ENCODE measurements at places on chromosomes 7 and 10. TPM values are rescaled to one million over a fixed set of nuclear protein-coding genes. Genes with fewer than 3 reads are reported as not detected.

The HECW1 gene
- total RNA-seq = 0.32 TPM

The LBX1 gene
- total RNA-seq = not detected

The TRIM73 gene
- 0.72 TPM for total RNA-seq

The GPR26 gene
- total RNA-seq = not detected

The NKX1-2 gene
- not detected for total RNA-seq

The WNT8B gene
- not detected for total RNA-seq

The CFAP70 gene
- total RNA-seq = 0.64 TPM

The ZNF398 gene
- 13.1 TPM for total RNA-seq

The STEAP1 gene
- total RNA-seq = 30.1 TPM

The TMEM176B gene
- not detected for total RNA-seq

The GNG11 gene
- total RNA-seq = 76.7 TPM

The NODAL gene
- not detected for total RNA-seq

The GIMAP7 gene
- not detected for total RNA-seq

The CAV1 gene
- 107 TPM for total RNA-seq

The MSS51 gene
- 0.39 TPM for total RNA-seq

The CYP3A7 gene
- 1.0 TPM for total RNA-seq

The PROSER2 gene
- 10.5 TPM for total RNA-seq

The UPK3B gene
- not detected for total RNA-seq

The MMP21 gene
- not detected for total RNA-seq

The MOSPD3 gene
- 18.2 TPM for total RNA-seq

The AS3MT gene
- 1.8 TPM for total RNA-seq

The ASB10 gene
- total RNA-seq = not detected

The CYP3A4 gene
- total RNA-seq = not detected

The SPDYE3 gene
- not detected for total RNA-seq

The C7orf57 gene
- total RNA-seq = not detected

The ZNF804B gene
- not detected for total RNA-seq

The GRM3 gene
- not detected for total RNA-seq

The GPNMB gene
- total RNA-seq = 13.7 TPM

The PLEKHS1 gene
- not detected for total RNA-seq

The IFIT5 gene
- 19.2 TPM for total RNA-seq

The TRIM50 gene
- not detected for total RNA-seq

The PPP1R3C gene
- total RNA-seq = 17.3 TPM

The TMEM213 gene
- total RNA-seq = not detected

The FFAR4 gene
- total RNA-seq = not detected

The TMEM178B gene
- total RNA-seq = not detected

The TMEM225B gene
- 4.2 TPM for total RNA-seq

The VGF gene
- total RNA-seq = 0.91 TPM

The LIPK gene
- not detected for total RNA-seq

The CRYGN gene
- not detected for total RNA-seq

The NUTM2B gene
- 0.39 TPM for total RNA-seq

The SEMA3C gene
- 102 TPM for total RNA-seq

The OR13A1 gene
- total RNA-seq = 0.08 TPM

The CHST12 gene
- total RNA-seq = 21.6 TPM

The TMEM196 gene
- not detected for total RNA-seq

The CTAGE4 gene
- total RNA-seq = 0.72 TPM

The BAIAP2L1 gene
- 5.4 TPM for total RNA-seq

The ANKRD30A gene
- not detected for total RNA-seq

The RHOBTB1 gene
- 13.3 TPM for total RNA-seq

The DEPP1 gene
- total RNA-seq = 11.5 TPM

The SYNPO2L gene
- 0.08 TPM for total RNA-seq

The ZDHHC6 gene
- total RNA-seq = 15.9 TPM

The PAX4 gene
- total RNA-seq = not detected

The CLRN3 gene
- total RNA-seq = not detected

The AKR1C8 gene
- not detected for total RNA-seq

Measured in epithelial cell of alveolus of lung (primary cell).